ENCODE measurements at places on chromosomes 7 and 10.

DNA sequence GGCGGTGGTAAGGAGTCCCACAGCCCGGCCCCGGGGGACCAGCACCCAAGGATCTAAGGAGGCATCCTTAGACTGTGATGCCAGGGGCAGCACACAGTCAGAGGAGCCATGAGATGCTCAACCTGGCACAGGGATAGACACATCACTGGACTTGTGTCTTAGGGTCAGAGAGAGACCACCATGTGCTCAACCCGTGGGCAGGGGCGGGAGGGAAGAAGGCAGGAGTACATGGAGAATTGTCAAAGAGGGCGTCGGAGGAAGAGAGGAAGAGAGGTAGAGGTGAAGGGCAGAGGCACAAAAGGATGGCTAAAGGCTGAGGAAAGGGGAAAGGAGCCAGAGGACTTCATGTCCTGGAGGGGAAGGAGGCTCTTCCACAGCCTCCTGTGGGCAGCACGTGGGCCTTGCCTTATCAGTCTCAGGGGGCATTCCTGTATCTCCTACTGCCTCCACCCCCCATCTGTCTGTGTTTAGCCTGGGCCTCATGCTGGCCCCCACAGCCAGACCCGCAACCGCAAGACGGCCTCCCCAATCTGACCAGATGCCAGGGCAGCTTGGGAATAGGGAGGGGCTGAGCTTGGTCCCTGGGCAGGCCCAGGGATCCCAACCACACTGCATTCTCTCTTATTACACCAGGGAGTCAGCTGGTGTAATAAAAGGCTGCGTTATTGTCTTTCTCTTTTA is 2.2 kb downstream of the ADCY1 start:
- no peak for DNase-seq

- no peak for DNase-seq
These were observed 541.0 kb upstream of the FZD8 start for GRCh38 chr10:36183056-36183455.

GRCh38 chr10:45001381-45002148 is 842 bp downstream of the ZNF22 start:
- DNase-seq = no peak

DNA sequence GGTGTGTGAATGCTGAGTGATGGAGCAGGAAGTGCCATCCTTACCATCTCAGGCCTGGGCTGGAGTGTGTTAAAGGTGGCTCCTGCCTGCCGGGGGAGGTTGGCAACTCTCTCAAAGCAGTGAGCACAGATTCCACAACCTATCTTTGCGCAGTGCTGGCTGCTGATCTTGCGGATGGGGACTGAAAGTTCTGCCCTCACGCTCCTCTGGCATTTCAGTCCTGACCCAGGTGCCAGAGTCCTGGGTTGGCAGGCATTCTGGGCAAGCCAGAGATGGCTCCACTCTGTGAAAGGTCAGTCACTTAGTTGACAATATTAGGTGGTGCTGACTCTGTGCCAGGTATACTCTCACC is 315.5 kb downstream of the RPS24 start:
- DNase-seq = no peak

- DNase-seq = no peak
These were observed 105.8 kb upstream of the NFE2L3 start for GRCh38 chr7:26046150-26046549.

GRCh38 chr10:123043409-123043925 is 34.7 kb downstream of the ACADSB start:
- DNase-seq = peak; percentile 48

DNA sequence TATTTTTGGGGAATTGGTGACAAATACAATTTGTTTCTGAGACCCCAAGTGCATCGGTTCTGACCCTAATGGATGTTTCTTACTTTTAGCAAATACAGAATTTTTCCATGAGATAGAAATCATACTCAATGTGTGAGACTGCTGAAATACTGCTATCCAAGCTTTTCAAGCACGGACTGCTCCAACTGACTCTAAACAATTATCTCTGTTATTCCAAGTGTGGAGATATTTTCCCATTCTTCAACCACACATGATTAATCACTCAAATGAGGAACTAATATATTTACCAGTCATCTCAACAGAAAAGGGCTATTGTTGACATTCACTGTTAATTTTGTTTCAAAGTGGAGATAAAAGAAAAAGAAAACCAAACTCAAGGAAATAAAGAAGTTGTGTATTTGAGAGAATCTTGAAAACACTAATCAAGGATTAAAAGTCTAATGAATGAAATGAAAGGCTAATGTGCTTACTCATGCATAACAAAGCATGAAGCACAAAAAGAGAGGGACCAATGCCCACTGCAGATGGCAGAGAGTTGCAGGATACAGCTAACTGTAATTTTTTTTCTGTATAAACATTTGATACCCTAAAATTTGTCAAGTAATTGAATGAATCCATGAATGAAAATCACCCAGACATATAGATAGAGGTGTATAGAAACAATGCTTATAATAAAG is 423.6 kb downstream of the DGKB start:
- no peak for DNase-seq

DNA sequence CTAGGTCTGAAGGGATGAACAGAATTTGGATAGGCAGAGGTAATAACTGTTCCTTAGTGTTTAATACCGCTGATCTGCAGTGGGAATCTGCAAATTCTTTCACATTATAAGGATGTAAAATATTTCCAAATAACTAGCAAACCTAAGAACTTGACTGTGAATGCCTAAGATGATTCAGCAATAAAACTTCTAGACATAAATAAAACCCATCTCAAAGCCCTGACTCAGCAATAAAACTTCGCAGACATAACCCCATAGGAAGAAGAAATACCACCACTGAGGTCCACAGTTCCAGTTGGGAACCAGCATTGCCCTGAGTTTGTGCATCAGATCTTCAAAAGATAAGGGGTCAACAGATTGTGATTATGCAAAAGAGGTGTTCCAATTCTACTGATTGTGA is 354.2 kb downstream of the GFRA1 start:
- DNase-seq = no peak

- DNase-seq = no peak
These were observed 184.8 kb upstream of the GALNT17 start for GRCh38 chr7:70947181-70947580.

DNA sequence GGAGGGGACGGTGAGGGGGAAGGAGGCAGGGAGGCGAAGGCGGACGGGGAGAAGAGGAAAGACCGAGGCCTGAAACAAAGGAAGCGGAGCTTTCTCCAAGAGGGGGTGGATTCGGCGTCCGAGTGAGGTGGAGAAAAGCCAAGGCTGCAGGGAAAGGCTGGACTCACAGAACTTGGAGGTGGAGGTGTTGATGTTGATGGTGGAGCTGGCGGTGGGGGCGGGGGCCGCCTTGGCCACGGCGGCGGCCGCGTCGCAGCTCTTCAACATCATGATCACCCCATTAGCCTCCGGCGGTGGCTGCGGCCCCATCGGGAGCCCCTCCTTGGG is 578 bp downstream of the CACUL1 start:
- DNase-seq = peak; percentile 36

GRCh38 chr10:44397476-44398225 is 12.8 kb upstream of the CXCL12 start:
- peak; percentile 22 for DNase-seq

DNA sequence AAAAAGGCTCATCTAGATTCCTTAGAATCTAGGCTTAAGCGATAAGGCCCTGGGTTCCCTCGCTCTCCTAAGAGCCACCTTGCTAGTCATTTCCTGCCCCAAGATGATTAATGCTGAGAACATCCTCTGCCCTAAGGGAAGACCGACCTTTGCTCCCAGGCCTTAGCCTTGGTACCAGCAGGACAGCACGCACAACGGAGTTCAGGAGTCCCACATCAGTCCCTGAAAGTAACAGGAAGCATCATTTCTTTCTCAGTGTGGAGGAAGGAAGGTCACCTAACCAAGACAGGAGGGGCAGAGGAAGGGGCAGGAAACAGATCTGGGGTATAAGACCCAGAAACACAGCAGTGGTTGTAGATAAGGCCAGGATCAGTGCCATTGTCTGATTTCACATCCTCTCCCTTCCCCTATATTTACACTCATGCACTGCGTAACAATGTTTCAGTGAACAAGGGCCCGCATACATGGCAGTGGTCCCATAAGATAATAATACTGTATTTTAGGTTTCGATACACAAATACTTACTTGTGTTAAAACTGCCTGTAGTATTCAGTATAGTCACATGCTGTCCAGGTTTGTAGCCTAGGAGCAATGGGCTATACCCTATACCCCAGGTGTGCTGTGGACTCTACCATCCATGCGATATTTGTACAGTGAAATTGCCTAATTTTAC is 8.1 kb upstream of the FAM107B start:
- no peak for DNase-seq

- no peak for DNase-seq
These were observed 39.1 kb downstream of the GOLGA7B start for GRCh38 chr10:97888641-97889262.

DNA sequence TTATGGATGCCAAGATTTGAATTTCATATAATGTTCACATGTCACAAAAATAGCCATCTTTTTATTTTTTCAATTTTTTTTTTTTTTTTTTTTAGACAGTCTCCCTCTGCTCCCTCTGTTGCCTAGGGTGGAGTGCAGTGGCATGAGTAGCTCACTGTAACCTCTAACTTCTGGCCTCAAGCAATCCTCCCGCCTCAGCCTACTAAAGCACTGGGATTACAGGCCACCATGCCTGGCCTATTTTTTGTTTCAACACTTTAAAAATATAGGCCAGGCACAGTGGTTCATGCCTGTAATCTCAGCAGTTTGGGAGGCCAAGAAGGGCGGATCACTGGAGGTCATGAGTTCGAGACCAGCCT is 246.3 kb downstream of the SKIDA1 start:
- DNase-seq = no peak

DNA sequence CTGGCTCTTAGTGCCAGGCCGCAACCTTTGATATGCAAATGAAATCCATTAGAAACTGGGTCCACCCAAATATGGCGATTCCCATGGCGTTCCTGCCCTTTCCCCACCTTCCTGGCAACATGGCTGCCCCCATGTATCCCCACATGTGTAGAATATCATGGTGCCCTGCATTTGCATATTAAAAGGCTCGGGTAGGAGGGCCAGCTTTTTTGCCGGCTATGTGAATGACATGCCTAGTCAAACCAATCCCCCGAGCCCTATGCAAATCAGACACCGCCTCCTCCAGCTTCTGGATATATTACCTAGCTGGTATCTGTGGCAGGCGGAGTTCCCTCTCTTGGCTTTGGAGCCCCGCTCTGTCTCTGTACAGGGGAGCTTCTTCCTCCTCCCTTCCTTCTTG is 18.3 kb downstream of the MMS19 start:
- no peak for DNase-seq

DNA sequence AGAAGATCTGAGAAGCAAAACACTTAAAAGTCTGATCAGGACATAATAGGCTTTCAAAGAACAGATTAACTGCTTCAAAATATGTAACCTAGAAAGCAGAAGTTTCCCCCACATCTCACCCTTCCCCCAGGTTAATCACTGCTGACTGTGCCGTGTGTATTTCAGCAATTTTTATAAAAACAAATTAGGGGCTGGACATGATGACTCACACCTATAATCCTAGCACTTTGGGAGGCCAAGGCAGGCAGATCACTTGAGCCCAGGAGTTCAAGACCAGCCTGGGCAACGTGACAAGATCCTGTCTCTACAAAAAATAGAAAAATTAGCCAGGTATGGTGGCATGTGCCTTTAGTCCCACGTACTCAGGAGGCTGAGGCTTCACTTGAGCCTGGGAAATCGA is 67.6 kb upstream of the GATA3 start:
- DNase-seq = no peak

- no peak for DNase-seq
These were observed 48.7 kb downstream of the SEMA3A start for GRCh38 chr7:84145892-84146291.

DNA sequence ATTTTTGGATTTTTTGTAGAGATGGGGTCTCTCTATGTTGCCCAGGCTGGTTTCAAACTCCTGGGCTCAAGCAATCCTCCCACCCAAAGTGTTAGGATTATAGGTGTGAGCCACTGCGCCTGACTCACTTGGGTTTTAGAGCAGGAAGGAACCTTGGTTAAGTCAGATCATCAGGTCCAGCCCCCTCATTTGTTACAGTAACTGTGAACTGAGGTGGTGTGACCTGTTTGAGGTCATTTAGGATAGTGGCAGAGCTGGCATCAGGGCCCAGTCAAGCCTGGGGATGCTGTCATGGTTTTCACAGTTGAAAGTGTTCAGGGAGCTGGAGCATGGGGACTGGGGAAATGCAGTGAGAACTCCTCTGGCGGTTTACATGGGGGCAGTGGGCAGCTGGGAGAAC is 159.6 kb downstream of the TAX1BP1 start:
- no peak for DNase-seq

DNA sequence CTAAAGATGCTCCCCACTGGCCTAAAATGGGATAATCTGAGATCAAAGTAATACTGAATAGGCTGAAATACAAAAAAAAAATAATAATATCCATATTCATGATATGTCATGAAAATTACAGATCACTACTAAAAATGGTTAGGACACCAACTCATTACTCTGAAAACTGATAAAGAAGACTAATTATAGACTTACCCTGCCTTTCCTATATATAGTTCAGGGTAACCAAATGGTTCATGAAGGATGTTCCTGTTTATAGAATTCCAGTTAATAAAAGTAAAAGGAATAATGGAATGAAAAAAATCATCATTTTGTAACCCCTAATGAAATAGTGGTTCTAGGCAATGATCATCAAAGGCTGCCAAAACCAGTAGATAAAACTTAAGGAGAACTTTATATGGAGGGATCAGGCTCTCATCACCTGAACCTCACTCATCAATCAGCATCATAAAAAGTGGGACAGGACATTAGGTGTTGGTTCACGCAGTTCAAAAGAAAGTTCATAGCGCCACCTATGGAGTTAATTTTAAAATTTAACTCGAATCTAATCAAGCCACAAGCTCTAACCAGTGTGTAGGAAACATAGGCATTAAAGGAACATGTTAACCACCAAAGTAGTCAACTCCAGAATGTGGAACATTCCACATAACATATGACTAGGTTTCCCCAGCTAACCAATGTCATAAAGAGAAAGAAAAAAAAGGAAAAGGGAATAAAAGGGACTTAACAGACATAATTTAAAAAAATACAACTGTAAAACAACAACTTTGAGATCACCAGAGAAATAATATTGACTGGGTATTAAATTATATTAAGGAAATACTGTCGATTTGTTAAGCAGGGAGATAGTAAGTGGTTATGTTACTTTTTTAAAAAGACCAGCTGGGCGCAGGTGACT is 35.7 kb downstream of the P4HA1 start:
- no peak for DNase-seq

DNA sequence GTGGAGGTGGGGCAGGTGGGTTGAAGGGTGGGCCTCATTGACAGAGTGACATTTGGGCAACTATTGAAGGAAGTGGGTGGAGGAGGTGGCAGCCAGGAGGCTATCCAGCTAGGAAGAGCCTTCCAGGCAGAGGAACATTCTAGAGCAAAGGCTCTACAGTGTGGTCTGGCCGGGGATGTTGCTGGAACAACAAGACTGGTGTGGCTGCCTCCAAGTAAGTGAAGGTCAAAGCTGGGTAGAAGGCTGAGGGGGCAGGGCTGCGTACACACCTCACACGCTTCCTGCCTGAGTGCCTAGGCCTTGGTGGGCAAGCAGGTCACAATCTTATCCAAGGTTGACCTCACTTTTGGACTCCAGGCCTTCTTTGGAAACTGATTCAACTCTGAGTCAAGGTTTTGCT is 6.6 kb downstream of the CPA1 start:
- no peak for DNase-seq
